ENCODE measurements at places on chromosomes 7 and 10. TPM values are rescaled to one million over a fixed set of nuclear protein-coding genes. Genes with fewer than 3 reads are reported as not detected.

TSPAN15 gene
- total RNA-seq: 3.7 TPM

SPAM1 gene
- total RNA-seq: not detected

FAM241B gene
- total RNA-seq: 12.8 TPM

MUC3A gene
- total RNA-seq: 0.98 TPM

GPR146 gene
- 1.2 TPM for total RNA-seq

KLHDC10 gene
- 61.0 TPM for total RNA-seq

GRM3 gene
- total RNA-seq: 86.5 TPM

OR9A2 gene
- total RNA-seq: 0.49 TPM

UBE3C gene
- total RNA-seq: 68.4 TPM

MOGAT3 gene
- not detected for total RNA-seq

IGF2BP3 gene
- 37.9 TPM for total RNA-seq

UPK3BL1 gene
- total RNA-seq: 17.5 TPM
